ENCODE measurements at places on chromosomes 11 and 22.

DNA sequence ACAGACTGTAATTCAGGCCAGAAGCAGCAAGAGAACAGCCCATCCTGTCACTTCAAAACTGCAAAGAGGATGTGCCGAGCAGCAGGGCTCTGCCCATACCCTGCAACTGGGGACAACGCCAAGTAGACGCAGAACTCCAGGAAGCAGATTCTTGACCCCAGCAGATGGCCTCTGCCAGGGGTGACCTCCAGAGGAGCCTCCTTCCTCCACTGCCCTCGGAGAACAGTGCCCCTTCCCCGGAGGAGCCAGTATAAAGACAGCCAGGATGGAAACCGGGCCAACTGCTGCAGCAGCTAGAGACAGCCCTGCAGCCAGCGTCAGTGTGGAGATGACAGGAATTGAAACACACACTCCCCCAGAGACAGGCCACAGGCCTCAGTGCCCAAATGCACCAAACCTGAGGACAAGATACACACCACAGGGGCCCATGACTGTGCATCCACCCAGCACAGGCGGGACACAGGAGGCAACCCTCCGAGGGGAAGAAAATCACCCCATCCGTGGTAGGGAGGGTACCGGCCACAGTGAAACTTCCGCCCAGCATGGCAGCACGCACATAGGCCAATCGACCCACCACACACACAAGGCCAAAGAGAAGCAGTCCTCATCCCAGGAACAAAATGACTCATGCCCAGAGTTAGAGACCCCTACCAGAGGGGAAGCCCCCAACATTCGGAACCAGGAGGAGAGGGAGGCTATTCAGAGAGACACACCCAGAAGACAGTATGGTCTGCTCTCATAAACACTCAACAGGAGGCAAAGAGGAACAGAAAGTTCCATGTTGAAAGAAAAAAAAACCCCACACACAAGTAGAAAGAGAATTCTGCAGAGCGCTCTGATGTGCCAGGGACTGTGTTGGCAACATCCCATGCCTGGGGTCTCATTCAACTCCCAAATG lies 5.6 kb downstream of the AHNAK start:
- peak; percentile 92 for DNase-seq

DNA sequence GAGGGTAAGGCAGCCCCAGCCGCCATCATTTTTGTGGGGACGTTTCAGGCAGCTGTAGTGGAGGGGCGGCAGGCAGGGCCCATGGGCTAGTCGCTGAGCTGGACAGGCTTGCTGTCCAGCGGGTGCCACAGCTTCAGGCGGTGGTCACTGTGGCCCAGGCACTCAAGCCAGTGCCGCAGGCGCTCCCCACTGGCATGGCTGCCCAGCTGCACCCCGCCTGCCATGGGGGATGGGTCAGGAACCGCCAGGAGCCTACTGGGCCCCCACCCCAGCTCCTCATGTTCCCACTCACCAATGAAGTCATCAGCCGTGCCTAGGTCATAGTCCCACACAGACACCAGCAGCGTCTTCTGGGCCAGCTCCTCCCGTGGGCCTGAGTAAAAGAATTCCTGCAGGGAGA lies 6.0 kb downstream of the NDUFV1 start:
- no peak for DNase-seq

DNA sequence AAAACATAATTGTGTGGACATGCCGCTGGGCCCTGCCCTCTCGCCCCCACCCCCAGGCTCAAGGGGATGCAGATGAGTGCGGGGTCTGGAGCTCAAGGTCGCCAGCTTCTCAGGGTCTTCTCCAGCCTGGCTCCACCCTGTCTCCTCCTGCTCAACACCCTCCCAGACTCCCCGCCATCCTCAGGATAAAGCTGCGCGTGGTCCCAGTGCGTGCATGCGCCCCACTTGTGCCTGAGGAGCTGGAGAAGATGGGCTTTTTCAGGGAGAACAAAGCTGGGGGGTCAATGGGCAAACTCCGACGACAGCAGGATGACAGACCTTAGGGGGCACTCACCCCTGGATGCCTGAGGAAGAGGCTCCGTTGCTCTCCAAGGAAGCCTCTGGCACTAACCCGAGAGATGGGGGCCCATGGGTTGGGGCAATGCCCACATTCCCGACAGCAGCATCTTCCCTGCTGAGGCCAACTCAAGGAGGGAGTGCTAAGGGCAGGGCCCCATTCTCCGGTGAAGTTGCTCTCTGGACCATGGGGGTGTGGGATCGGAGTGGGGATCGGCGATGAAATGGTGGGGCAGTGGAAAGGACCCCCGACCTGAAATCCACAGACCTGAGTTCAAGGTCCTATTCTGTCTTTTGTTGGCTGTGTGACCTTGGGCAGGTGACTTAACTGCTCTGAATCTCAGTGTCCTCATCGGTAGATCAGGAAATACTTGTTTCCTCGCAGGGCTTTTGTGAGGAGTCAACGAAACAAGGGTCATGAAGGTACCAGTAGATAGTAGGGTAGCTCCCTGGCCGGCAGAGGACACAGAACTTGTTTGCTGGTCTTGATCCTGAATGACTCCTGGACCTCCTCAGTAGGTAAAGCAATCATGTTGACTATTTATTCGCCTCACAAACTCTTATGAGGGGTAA lies 47.7 kb downstream of the WNT11 start:
- DNase-seq: no peak

GRCh38 chr11:4063348-4063747 lies 31.3 kb upstream of the RRM1 start:
- DNase-seq: no peak

DNA sequence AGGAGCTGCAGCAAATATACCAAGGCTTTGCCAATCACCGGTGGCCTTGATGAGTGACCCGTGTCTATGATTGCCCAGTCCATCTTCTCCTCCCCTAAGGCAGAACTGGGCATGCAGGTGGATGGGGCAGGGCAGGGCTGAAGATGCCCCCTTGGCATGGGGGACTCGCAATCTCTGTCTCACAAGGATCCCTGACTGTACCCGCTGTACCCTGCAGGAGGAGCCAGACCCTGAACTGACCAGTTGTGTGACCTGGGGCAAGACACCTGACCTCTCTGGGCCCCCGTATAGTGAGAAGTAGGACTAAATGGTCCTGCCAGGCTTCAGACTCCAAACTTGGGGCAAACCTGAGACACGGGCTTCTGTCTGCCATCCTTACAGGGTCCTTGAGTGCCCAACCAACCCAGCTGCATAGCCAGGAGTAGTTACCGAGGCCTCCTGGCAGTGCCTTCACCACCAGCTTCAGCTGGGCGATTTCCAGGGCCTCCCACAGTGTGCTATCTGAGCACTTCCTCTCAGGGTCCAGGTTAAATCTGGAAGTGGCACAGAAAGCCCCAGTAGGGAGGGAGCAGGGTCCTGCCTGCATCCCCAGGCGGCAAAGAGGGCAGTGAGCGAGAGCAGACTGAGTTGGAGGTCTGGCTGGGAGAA lies 6.4 kb upstream of the KCNJ11 start:
- no peak for DNase-seq

GRCh38 chr11:70778883-70779282 lies 380.6 kb downstream of the CTTN start:
- no peak for DNase-seq

GRCh38 chr22:21926728-21927127 lies 25.9 kb downstream of the PPM1F start:
- no peak for DNase-seq

- peak; percentile 50 for DNase-seq
These were observed 51.8 kb downstream of the C11orf71 start for GRCh38 chr11:114348200-114349191.

- DNase-seq: no peak
These were observed 936 bp downstream of the CECR2 start for GRCh38 chr22:17370026-17370765.
